Stimulated activated CD8-positive, alpha-beta memory T cell treated with anti-CD3 and anti-CD28 coated beads, Interleukin-4, amount 100 ng/mL, for 48 hours (primary cell): ENCODE measurements at places on chromosomes 4 and X.

DNA sequence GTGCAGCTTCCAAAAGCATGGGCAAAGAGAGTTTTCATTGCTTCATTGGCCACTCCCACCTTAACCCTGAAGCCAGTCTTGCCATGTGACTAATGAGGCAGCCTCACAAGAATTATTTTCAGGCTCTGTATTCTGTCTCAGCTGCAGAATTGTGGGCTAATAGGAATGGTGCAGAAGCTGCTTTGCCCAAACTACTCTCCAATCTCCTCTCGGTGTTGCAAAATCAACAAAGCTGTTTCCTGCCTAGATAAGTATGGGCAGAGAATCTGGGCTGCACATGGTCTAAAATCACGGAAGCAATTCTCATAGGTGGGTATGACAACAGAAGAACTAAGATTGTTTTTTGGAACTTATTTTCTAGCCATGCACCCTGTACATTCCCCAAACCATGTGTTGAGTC lies 31.4 kb downstream of the PPP1R2C start:
- no peak for DNase-seq

- no peak for DNase-seq
Observed at GRCh38 chrX:110657073-110657472, 138.5 kb downstream of the CHRDL1 start.

DNA sequence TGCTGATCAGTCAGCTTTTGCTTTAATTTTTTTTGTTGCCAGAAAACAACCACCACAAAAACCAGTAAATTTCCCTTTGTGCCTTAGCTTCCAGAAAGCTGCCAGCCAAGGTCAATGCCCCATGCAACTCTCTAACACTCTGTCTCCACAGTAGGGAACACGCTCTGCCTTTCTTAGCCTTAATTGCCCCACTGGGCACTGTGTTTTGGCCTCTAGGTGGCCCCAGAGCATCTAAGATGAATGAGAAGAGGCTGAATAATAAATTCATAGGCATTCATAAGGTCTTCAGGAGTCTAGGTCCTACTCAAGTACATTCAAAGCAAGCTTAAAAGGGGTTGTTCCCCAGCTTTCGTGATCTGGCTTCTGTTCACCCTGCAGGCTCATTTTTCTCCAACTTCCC lies 57.7 kb upstream of the PASD1 start:
- DNase-seq: peak; percentile 21

- DNase-seq: no peak
Observed at GRCh38 chr4:915595-915994, 16.5 kb downstream of the GAK start.

- no peak for DNase-seq
Observed at GRCh38 chr4:185307136-185307950, 88.4 kb downstream of the LRP2BP start.

GRCh38 chr4:139898293-139898692 lies 232.7 kb downstream of the MGST2 start:
- DNase-seq: no peak

- peak; percentile 19 for DNase-seq
Observed at GRCh38 chrX:140764401-140764919, 54.9 kb downstream of the LINC00632 start.

GRCh38 chr4:7828793-7829301 lies 110.8 kb downstream of the AFAP1 start:
- DNase-seq: no peak
